Nephron progenitor cell (in vitro differentiated cells): ENCODE measurements at places on chromosomes 12 and 14.

- H3K4me1 ChIP-seq = peaks cover 2% of the 10 kb centered on the region
- no peaks in the 10 kb centered on the region for H3K27me3 ChIP-seq
- no peak overlapping the region for H3K27ac ChIP-seq
- DNase-seq = no peak
These were observed 432.6 kb upstream of the SYT1 start for GRCh38 chr12:78431931-78432330.

DNA sequence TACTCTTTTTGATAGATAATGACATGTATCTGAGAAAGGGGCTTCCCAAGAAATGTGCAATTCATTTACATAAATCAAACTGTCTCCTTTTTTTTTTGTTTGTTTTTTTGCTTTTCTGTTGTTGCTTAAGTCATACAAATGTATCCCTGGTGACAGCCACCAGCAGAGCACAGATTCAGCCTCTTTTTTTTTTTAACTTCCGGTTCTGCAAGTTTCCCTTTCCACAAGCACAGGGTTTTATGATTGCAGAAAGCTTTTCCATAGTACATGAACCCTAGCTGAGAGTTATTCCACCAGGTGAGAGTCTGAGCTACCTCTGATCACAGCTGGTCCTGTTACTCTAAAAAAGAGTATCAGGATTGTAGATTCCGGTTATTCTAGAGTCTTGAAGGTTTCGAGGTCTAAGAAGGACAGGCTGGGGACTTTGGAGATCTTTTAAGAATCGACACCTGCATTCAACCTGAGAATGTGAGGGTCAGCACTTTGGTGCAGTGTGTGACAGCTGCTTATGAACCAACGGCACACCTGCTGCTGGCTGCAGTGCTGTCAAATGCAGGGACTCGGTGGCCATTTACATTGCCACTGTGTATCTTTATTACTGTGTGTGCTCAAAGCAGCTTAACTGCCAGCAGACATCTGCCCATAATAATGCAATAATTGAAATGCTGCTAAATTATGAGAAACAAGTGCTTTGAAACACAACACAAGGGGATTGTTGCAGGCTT is 551.7 kb downstream of the NRXN3 start:
- no peaks in the 10 kb centered on the region for H3K4me1 ChIP-seq
- peak overlapping the region; percentile 44 for H3K27ac ChIP-seq
- H3K4me3 ChIP-seq = no peak overlapping the region
- no peaks in the 10 kb centered on the region for H3K36me3 ChIP-seq
- DNase-seq = no peak
- H3K27me3 ChIP-seq = peaks cover 9% of the 10 kb centered on the region

- H3K36me3 ChIP-seq = peaks cover 41% of the 10 kb centered on the region
- H3K4me3 ChIP-seq = peak overlapping the region; percentile 83
- peaks cover 7% of the 10 kb centered on the region for H3K27me3 ChIP-seq
These were observed 1.1 kb downstream of the CCDC91 start for GRCh38 chr12:28191051-28192048.

DNA sequence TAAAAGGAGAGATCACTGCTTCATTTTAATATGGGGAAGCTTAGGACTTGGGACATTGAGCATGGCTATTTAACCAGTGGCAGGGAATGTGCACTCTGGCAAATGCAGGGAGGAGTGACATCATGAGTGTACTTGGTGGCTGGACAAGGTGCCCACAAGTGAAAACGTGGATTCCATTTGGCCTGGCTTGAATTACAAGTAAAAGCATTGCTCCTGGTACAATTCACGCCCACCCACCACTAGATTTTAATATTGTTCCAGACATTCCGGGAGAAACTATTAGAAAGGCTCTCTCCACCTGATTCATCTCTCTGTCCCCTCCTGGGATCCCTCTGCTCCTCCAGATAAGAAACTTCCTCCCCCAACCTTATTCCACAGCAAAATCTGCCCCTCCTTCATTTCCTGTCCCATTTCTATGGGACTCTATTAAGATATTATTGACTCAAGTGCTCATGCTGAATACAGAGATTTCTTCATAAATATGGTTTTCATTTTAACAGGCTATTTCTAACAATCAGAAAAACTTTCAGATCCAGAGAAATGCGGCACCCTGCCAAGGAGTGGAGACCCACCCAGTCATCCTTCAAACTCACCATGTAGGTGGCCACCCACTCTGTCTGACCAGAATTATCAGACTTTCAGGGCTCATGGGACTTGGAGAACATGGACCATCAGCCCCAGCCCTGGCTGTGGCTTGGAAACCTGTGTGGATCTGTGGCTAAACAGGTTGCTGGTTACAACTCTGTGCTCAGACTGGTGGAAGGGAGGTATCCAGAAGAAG is 43.2 kb downstream of the SSPN start:
- no peak overlapping the region for H3K4me3 ChIP-seq
- DNase-seq = no peak
- peaks cover 12% of the 10 kb centered on the region for H3K4me1 ChIP-seq
- peaks cover 11% of the 10 kb centered on the region for H3K27me3 ChIP-seq

DNA sequence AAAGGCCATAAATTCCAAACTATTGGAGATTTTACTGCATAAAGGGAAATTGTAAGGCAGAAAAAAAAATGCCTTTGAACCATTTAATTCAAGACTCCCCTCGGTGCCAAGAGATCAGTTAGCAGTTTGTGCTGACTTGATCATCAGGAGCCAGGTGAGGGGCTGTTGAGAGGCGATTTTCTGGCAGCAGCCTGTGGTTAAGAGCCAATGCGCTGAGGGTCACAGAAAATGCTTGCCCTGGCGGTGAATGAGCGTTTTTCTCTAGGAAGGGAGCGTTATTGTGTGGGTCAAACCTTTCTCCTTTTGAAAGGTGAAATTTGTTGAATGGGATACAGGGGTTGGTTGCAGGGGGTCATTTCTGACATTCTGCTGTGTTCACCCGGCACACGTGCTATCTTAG is 4.7 kb downstream of the SRRM4 start:
- peaks cover 46% of the 10 kb centered on the region for H3K27me3 ChIP-seq
- H3K4me1 ChIP-seq = peaks cover 17% of the 10 kb centered on the region
- DNase-seq = no peak
- H3K4me3 ChIP-seq = no peak overlapping the region
- no peaks in the 10 kb centered on the region for H3K36me3 ChIP-seq

DNA sequence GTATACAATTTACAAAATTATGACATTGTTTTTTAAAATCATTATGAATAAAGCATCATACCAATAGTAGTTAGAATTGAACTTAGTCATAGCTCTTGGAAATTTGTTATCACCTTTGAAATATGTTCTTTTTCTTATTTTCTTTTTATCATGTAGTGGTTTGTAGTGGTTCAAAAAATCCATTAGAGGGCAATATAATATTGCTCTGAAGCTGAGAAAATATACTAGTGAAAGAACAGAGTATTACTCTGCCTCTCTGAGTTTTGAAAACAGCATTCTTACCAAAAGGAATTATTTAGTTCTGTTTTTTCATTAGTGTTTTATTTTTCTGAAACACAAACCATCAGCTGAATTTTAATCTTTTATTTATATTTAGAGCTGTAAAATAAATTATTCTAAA is 76.2 kb downstream of the PDZRN4 start:
- no peak for DNase-seq
- H3K4me1 ChIP-seq = no peaks in the 10 kb centered on the region
- H3K27me3 ChIP-seq = peaks cover 4% of the 10 kb centered on the region
- no peak overlapping the region for H3K27ac ChIP-seq

DNA sequence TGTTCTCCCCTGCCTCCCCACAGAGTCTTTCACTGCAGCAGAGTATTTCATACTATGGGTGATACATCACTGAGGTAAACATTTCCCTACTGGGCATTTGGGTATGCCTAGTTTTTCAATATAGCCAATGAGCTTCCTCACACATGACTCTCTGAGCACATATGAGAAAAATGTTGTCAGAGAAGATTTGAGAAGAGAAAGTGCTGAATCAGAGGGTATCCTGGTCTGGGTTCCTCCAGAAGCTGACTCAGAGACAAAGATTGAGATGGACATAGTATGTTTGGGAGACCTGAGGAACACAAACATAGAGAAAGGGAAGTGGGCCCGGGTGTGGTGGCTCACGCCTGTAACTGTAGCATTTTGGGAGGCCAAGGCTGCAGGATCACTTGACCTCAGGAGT is 12.6 kb downstream of the SLC8B1 start:
- peaks cover 3% of the 10 kb centered on the region for H3K27me3 ChIP-seq
- peaks cover 23% of the 10 kb centered on the region for H3K36me3 ChIP-seq
- H3K27ac ChIP-seq = no peak overlapping the region
- no peak overlapping the region for H3K4me3 ChIP-seq

GRCh38 chr14:88166616-88167015 is 156.5 kb downstream of the KCNK10 start:
- H3K27ac ChIP-seq = no peak overlapping the region
- H3K4me3 ChIP-seq = no peak overlapping the region
- H3K4me1 ChIP-seq = no peaks in the 10 kb centered on the region
- no peak for DNase-seq

GRCh38 chr12:30447061-30447750 is 248.5 kb downstream of the IPO8 start:
- no peaks in the 10 kb centered on the region for H3K4me1 ChIP-seq
- H3K4me3 ChIP-seq = no peak overlapping the region
- peaks cover 13% of the 10 kb centered on the region for H3K27me3 ChIP-seq
- no peaks in the 10 kb centered on the region for H3K36me3 ChIP-seq

GRCh38 chr12:88227263-88227662 is 85.2 kb downstream of the TMTC3 start:
- no peaks in the 10 kb centered on the region for H3K27me3 ChIP-seq
- no peaks in the 10 kb centered on the region for H3K4me1 ChIP-seq
- no peaks in the 10 kb centered on the region for H3K36me3 ChIP-seq
- H3K27ac ChIP-seq = no peak overlapping the region
- H3K4me3 ChIP-seq = no peak overlapping the region
- no peak for DNase-seq

- peaks cover 19% of the 10 kb centered on the region for H3K4me1 ChIP-seq
- no peaks in the 10 kb centered on the region for H3K36me3 ChIP-seq
- peaks cover 25% of the 10 kb centered on the region for H3K27me3 ChIP-seq
- no peak overlapping the region for H3K27ac ChIP-seq
- no peak for DNase-seq
These were observed 8.6 kb downstream of the TMEM179 start for GRCh38 chr14:104595911-104596450.

DNA sequence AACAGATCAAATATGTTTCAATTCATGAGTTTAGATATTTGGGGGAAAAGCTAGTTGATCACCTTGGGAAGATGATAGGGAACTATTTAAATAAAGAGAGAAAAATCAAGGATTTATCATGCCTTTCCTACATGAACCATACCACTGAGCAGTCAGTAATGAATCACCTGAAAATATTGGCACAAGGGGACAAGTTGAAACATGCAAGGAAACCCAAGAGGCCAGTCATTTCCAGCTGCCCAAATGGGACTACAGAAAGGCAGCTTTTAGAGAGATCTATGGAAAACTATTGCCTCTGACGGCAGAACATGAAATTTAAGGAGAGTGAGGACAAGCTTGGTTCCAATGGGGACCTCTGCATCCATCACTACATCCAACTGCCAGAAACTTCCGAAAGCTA is 14.1 kb upstream of the ETV6 start:
- no peak overlapping the region for H3K4me3 ChIP-seq
- no peaks in the 10 kb centered on the region for H3K4me1 ChIP-seq
- DNase-seq = no peak
- H3K27me3 ChIP-seq = peaks cover 2% of the 10 kb centered on the region
- no peaks in the 10 kb centered on the region for H3K36me3 ChIP-seq

DNA sequence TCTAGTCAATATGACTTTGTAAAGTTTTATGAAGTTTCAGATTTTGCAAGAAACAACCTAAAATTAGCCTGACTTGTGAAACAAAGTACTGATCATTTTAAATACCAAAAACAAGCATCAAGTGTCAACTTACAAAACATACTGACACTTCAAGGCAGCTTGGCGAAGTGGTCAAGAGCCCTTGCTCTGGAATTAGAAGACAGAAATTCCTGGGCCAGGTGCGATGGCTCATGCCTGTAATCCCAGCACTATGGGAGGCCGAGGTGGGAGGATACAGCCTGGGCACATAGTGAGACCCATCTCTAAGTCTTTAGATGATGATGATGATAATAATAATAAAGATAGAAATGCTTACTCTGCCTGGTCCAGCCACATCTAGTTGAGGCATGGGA is 45.4 kb upstream of the NR2C1 start:
- H3K36me3 ChIP-seq = peaks cover 8% of the 10 kb centered on the region
- H3K27ac ChIP-seq = no peak overlapping the region
- H3K27me3 ChIP-seq = peaks cover 2% of the 10 kb centered on the region
- DNase-seq = no peak
- H3K4me3 ChIP-seq = no peak overlapping the region
- H3K4me1 ChIP-seq = no peaks in the 10 kb centered on the region

- no peak overlapping the region for H3K4me3 ChIP-seq
- no peak overlapping the region for H3K27ac ChIP-seq
- H3K4me1 ChIP-seq = peaks cover 4% of the 10 kb centered on the region
- DNase-seq = no peak
These were observed 53.7 kb downstream of the SYT1 start for GRCh38 chr12:78918268-78918667.

GRCh38 chr14:102215576-102216250 is 76.0 kb downstream of the WDR20 start:
- no peak for DNase-seq
- H3K27me3 ChIP-seq = no peaks in the 10 kb centered on the region
- no peak overlapping the region for H3K4me3 ChIP-seq
- H3K36me3 ChIP-seq = peaks cover 6% of the 10 kb centered on the region
- peak overlapping the region; percentile 86 for H3K27ac ChIP-seq

DNA sequence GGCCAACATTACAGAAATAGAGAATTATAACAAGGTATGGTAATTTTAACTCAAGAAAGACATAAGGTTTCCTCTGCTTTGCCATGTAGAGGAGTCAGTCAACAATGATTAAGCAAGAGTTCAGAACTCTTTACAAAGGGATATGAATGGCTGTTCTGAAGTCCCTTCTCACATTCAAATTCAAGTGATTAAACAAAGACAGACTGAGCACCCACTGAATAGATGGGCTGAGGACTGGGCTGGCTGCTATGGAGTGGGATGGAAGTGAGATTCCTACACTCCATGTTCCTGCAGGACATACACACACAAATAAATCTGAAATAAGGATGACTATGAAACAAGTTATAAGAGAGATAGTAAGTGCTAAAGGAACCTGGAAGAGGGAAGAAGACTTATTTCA is 199.0 kb upstream of the GRIP1 start:
- H3K36me3 ChIP-seq = no peaks in the 10 kb centered on the region
- no peaks in the 10 kb centered on the region for H3K27me3 ChIP-seq
- DNase-seq = no peak
- H3K27ac ChIP-seq = no peak overlapping the region
- no peak overlapping the region for H3K4me3 ChIP-seq
- peaks cover 33% of the 10 kb centered on the region for H3K4me1 ChIP-seq

- H3K27me3 ChIP-seq = peaks cover 8% of the 10 kb centered on the region
- no peak for DNase-seq
- no peak overlapping the region for H3K27ac ChIP-seq
- no peaks in the 10 kb centered on the region for H3K36me3 ChIP-seq
- H3K4me1 ChIP-seq = peaks cover under 1% of the 10 kb centered on the region
These were observed 5.1 kb downstream of the KRT85 start for GRCh38 chr12:52362118-52362726.

DNA sequence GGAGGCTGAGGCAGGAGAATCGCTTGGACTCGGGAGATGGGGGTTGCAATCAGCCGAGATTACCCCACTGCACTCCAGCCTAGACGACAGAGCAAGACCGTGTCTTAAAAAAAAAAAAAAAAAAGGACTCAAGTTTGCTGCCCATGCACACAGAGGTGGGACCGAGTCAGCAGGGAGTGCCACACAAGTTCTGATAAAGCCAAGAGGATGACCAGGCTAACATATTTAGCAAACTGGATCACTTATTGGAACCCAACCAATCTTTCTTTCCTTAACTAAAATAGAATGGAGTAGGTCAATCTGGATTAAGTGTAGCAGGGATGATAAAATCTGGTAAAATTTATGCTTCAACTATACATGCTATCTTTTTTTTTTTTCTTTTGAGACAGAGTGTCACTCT is 190.4 kb upstream of the FOXN3 start:
- no peak for DNase-seq
- H3K36me3 ChIP-seq = peaks cover 54% of the 10 kb centered on the region
- peaks cover 9% of the 10 kb centered on the region for H3K27me3 ChIP-seq
- H3K27ac ChIP-seq = no peak overlapping the region
- H3K4me1 ChIP-seq = peaks cover 16% of the 10 kb centered on the region
